ENCODE measurements at places on chromosomes 5 and 9.
A peak's percentile ranks its signal among the peaks of the same experiment; 100 is the strongest.

- DNase-seq = no peak
These were observed 5.9 kb upstream of the CSF1R start for GRCh38 chr5:150092159-150092787.

- DNase-seq = no peak
These were observed 44.4 kb upstream of the SNX2 start for GRCh38 chr5:122730456-122730855.

- DNase-seq = no peak
These were observed 605 bp downstream of the CHSY3 start for GRCh38 chr5:129904667-129905472.

- no peak for DNase-seq
These were observed 61.6 kb upstream of the BARX1 start for GRCh38 chr9:94016744-94017143.

DNA sequence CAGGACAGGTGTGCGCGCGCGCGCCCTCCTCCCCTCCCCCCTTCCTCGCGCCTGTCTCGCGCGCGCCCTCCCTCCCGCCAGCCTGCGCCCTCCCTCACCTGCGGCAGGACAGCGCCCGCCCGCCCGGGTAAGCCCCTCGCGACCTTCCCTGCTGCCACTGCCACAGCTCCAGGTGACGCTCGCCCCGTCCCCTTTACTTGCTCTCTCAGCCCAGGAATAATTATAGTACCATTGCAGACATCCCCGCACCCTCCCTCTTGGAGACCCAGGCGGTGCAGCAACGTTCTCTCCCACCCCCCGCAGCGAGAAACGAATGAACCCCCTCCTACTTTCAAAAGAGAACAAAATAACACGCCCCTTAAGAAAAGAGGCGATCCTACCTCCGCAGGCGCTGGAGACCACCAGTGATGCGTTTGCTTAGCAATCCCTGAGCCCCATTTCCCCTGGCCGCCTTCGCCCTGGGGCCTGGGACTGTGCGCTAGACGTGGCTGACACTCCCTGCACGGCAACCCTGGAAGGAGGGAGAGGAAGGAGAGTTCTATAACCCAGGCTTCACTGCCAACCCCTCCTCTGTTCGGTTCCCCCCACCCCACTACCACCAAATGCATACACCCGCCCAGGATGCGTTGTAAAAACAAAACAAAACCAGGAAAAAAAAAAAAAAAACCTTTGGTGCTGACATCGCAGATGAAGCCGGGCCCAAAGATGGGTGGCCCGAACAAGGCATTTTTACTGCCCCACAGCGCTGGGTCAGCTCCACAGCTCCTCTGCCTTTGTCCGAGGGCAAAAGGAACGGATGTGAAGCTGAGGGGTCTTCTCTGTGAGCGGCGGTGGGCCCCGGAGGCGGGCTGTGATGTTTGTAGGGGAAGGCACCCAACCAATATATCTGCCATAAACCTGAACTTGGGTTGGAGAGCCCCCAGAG, 5.6 kb upstream of the PURA start:
- no peak for DNase-seq

- DNase-seq = no peak
These were observed 52.2 kb upstream of the GRAMD2B start for GRCh38 chr5:126370796-126371718.

DNA sequence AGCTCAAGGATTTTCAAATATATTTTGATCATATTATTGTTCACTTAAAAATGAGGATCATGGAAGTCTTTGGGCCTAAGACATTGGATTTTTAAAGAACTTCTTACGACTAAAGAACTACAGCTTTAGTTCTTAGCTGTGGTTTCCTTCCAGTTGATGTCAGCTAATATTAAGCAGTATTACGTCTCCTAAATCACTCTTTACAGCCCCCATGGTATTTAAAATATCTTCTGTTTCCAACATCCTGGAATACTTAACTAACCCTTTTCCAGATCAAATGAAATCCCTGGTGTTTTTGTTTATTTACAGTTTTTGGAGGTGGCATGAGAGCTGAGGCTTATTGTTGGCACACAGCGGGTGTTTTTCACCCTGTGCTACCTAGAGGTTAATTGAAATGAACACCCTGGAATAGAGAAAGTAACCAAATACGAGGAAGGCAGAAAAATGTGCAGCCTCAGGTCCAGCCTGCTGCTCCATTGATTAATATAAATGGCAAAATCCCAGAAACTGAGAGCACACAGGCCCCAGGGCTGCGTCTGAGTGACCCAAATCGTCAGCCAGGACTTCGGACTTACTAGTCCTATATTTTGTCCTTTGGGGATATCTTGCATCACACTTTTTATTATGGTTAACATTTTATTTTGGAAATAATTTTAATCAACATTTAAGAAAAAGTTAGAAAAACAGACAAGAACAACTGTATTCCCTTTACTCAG, 52.3 kb upstream of the ICE1 start:
- DNase-seq = no peak

DNA sequence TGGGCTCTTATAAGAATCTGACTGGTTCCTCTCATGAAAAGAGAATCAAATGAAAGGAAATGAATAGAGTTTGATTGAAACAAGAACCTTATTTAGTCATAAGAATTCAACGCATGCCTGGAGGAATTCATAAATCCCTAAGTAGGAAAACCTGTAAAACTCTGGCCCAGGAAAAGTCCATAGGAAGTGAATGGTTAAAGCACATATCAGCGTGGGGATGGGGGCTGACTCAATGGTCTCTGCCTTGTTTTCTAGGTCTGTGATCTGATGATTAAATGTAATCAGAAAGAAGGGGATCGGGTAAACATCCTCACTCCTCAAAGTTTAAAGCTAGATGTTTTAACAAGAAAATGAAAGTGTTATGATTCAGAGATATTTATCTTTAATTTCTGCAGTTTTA, 759.4 kb upstream of the C9orf72 start:
- no peak for DNase-seq

- DNase-seq = no peak
These were observed 144.0 kb downstream of the DTWD2 start for GRCh38 chr5:118844351-118844750.

DNA sequence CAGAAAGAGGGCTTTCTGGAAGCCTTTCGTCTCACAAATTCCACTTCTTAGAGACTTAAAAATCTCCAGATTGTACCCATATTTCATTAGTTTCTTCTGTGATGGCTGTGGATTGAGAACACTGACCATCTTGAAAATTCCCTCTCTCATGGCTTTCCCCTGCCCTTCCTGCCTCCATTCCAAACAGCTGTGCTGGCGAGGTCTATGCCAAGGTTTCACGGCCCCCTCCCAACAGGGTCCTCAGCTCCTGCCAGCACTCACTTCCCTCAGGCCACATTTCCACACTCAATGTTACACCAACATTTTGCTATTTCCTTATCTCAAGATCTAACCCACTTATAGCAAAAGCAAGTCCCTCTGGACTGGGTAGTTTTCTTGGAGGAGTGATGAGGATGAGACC, 40.3 kb upstream of the EQTN start:
- no peak for DNase-seq

GRCh38 chr9:22356985-22357384, 89.6 kb upstream of the DMRTA1 start:
- no peak for DNase-seq

GRCh38 chr5:178533136-178533535, 57.1 kb downstream of the COL23A1 start:
- DNase-seq = no peak

- no peak for DNase-seq
These were observed 67.4 kb downstream of the VCAN start for GRCh38 chr5:83538786-83539462.

GRCh38 chr5:35476797-35477196, 140.9 kb upstream of the SPEF2 start:
- no peak for DNase-seq

DNA sequence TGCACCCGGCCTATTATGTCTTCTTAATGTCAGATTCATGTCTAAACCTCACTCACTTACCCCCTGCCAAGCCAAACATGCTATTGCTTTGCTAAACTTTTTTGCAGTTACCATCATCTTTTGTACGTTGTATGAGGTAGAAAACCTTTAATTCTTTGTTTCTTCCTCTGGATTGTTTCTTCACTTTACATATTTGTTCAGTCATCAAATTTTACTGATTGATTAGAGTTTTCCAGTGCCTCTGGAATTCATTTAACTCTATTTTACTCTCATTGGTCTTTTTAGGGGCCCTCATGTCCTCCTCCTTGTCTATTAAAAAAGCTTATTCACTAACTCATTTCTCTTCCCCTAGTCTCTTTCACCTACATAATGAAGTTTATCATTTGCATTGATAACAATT, 67.0 kb downstream of the RIC1 start:
- DNase-seq = no peak

DNA sequence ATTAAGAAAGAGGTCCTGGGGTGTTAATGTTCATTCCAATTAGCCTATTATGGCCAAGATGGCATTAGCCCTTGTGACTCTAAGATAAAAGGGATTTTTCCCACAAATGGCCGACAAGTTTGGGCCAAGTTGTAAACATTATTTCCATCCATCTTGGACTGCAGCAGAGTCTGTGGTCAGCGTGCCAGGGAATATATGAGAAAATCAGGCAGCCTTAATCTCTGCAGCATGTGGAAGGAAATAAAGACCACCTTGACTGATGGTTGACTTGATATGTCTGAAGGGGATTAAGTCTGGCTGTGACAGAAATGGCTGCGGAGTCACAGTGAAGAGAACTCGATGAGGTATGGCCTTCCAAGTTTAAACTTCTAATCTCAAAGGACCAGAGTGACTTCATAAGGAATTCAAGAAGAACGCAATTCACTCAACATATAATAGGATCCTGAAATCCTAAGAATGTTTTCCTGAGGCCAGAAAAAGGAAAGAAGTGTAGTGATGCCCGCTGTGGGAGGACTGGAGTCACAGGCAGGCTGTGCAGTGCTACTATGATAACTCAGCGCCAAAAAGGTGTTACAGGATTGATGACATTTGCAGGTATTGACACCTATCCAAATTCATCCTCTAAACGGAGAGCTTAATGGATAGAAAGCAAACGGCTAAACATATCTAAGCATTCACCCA, 287.1 kb downstream of the SEC61B start:
- DNase-seq = no peak

DNA sequence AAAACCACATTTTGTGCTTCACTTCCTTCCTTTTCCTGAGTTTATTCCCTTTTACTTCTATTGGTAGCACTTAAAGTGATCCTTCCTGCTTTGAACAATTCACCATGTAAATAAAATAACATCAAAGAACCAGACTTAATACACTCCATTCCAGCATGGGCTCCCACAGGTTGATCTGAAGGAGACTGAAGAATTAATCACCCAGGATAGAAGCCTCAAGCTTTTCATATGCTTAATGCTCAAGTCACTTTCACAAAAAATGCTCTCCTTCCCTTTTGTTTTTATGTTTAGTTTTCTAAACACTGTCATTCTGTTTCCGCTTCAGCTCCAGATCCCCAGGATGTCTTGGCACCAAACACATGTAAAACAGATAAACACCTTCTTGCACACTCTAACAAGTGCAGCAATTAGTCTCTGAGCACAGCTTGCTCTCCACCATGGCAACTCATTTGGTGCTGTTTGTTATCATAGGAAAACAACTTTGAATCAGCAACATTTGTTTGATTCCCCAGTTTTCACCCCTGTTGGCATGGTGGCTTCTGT, 37.0 kb downstream of the DMRTA1 start:
- no peak for DNase-seq

- DNase-seq = no peak
These were observed 87.4 kb upstream of the SH3PXD2B start for GRCh38 chr5:172541773-172542136.

GRCh38 chr9:6757132-6757455, 679 bp upstream of the KDM4C start:
- DNase-seq = peak; percentile 50

- no peak for DNase-seq
These were observed 57.1 kb downstream of the ENTREP1 start for GRCh38 chr9:69382135-69382534.

GRCh38 chr5:639584-640213, 27.6 kb downstream of the CEP72 start:
- DNase-seq = no peak

GRCh38 chr5:80159133-80159815, 96.6 kb downstream of the SERINC5 start:
- no peak for DNase-seq

- DNase-seq = no peak
These were observed 141.4 kb upstream of the PIK3R1 start for GRCh38 chr5:68074048-68074632.

DNA sequence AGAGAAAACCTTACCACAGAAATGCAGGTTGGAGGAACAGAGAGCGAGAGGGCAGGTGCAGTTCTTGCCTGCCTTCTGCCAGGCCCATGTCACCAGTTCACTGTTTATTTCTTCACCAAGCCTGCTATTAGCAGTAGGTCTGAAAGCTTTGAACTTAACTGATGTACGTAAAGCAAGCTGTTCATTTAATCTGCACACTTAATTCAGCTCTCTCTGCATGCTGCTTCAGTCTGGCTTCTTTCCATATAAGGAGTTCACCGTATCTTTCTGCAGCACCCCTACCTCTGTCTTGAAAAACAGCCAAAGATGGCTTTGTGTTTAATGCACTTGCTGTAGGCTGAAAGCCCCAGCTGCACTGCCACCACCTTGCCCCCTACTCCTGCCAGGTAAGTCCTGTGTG, 205.1 kb downstream of the RAB3C start:
- no peak for DNase-seq

DNA sequence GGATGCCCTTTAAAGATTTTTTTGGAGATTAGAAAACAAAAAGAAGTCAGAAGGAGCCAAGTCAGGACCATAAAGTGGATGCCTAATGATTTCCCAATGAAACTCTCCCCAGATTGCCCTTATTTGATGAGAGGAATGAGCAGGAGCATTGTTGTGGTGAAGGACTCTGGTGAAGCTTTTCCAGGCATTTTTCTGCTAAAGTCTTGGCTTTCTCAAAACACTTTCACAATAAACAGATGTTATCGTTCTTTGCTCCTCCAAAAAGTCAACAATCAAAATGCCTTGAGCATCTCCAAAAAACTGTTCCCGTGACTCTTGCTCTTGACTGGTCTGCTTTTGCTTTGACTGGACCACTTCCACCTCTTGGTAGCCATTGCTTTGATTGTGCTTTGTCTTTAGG, 121.8 kb downstream of the CAAP1 start:
- DNase-seq = no peak

DNA sequence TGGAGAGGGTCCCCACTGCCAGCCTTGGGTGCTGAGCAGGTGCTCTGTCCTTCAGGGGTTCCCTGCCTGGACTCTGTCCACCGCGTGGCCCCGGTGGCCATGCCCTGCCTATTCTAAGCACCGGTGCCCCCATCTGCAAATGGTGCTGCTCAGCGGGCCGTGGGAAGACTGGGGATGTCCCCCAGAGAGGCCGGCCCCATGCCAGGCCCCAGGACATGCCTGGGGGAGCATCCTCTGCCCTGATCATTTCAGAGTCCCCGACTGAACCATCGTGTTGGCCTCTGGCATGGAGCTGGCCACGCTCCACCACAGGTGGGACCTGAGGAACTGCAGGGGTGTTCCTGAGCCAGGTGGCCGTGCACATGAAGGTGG, 64.7 kb downstream of the RXRA start:
- no peak for DNase-seq
